ENCODE measurements at places on chromosomes 5 and 9.

DNA sequence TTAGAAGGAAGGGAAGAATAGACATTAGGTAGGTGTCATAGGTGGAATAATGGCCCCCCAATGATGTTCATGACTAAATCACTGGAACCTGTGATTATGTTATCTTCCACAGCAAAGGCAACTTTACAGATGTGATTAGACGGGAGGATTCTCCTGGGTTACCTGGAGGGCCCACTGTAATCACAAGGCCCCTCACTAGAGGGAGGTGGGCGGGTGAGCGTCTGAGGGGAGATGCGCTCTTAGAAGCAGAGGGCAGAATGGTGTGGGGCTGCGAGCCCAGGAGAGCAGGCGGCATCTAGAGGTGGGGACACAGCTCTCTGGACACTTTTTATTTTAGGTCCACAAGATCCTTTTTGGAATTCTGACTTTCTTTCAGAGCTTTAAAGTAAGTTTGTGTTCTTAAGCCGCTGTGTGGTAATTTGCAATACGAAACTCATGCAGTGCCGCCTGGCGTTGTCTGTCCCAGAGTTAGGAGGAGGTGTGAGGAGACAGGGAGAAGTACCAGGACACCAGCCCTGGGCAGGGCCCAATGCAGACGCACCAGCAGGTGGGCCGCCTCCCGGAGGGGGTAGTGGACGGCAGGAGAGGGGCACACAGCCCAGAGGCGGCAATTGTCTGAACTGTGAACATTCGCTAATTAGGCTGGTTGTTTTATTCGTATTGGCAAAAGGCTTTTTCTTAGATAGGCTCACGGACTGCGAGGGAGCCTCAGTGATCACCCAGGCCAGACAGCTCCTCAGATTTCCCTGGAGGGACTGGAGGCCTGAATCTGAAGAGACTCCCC, 51.1 kb upstream of the FANCC start:
- DNase-seq = no peak

DNA sequence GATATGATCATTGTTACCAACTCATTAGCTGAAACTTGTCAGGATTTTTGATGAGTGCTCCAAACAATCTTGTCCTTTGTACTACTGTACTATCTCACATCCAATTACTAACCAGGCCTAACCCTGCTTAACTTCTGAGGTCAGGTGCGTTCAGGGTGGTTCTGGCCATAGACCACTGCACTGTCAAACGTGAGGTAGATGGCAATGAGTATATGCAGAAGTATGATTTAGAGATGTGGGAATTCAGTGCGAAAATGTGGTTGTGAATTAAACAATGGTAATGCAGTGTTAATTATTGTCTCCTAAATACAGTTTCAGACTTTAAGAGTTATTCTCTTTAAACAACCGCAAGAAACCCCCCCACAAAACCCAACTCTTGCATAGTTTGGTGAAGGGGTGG, 86.5 kb downstream of the ANKRD55 start:
- DNase-seq = no peak

GRCh38 chr5:163347671-163348070, 89.7 kb upstream of the CCNG1 start:
- no peak for DNase-seq

DNA sequence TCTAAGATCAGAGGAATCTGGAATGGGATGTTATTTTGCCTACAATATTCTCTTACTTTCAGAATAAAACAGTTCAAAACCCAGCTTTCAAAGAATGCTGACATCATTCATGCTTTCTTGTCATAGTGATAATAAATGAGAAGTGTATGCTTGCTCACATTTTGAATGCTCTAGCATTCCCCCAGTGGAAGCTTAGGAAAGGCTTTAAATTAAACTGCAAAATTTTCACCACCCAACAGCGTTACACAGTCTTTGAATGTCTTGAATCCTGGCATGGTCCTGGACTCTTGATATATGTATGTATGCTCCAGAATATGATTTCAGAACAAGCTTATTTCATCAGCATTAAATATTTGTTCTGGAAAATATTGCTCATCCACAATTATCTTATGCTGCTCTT, 964.3 kb upstream of the NUDT12 start:
- DNase-seq = no peak

DNA sequence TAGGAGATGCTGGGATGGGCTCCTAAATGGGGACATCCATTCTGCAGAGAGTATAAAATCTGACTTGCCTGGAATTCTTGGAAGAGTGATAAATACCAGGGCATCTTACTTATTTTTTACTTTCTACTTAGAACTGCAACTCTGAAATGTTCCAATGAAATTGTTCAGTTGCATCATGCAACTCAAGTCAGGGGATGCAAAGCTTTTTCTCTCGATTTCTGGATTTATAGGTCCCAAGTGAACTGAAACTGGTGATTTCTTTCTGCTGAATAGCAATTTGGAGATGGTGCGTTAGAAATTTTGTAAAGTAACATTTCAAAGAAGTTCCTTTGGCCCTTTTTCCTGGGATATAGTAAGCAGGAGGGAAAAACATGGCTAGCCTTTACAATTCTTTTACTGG, 238.4 kb upstream of the CD180 start:
- DNase-seq = no peak

DNA sequence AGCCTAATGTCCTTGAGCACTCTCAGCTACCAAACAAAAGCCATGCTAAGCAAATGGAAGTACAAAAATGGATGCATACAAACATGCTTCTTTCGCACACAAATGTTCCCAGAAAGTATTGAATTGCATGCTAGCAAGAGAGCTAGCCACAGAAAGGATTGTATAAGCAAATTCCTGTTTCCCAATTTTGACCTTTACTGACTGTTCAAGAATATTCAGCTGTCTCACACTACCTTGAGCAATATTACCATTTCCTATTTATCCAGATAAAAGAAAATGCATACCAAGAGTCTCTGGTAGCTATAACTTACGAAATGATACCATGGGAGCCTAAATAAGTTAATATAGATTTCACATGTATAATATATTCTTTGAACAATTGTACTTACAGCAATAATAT, 264.6 kb downstream of the TMEM167A start:
- DNase-seq = no peak

DNA sequence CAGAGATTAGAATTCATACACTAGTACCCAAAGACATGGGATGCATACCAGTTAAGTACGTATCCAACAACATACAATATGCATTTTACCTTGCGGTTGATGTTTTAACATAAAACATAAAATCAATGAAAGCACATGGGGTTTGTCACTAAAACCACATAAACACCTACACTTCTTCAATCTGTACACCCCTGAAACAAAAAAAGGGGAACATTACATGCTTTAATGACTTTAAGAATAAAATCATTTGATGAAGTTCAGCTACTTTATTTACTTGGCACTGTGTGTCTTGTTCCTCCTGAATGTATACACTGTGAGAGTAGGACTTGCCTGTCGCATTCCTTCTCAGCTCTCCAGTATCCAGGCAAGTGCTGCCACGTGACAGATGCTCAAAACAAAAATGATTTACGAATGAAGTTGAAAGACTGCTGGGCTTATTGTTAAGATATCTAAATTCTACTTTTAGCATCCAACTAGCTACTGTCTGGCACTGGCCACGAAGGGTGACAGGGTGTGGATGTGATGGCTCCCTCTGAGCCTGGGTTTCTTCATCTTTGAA, 21.0 kb downstream of the TNFSF15 start:
- DNase-seq = no peak

DNA sequence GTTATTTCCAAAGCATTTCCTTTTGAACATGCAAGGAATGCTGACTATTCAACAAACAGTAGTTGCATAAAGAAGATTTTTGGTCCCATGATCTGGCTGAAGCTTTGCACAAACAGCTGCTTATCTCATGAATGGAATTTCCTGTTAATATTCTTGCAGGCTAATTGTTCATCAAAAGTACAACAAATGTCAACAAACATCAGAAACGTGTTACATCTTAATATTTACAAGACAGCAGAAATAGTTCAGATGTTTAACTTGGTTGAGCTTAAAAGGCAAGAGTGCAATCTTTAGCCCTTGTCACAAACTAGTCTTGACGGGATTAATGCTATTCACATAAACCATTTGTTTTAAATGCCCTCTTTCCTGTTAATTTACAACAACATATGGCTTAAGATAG, 47.9 kb upstream of the BASP1 start:
- DNase-seq = no peak

GRCh38 chr5:143041-143440, 48.3 kb upstream of the LRRC14B start:
- no peak for DNase-seq

DNA sequence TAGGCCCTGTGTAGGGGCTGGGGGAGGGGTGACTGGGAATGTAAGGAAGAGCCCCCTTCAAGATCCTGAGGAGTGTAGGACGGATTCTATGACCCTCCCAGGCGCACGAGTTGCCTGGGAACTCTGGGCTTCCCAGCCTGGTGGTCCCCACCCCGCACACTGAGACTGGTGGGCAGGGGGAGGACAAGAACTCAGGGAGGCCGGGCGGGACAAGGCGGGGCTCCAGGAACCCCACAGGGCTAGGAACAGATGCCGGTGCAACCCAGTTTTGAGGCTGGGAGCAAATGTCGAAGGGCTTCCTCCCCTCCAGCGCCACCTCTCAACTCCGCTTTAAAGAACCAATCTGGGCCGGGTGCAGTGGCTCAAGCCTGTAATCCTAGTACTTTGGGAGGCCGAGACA, 1.3 kb upstream of the VDAC1 start:
- no peak for DNase-seq

GRCh38 chr9:98989036-98990000, 45.6 kb downstream of the COL15A1 start:
- DNase-seq = peak; percentile 96

- DNase-seq = no peak
Observed at GRCh38 chr5:41371738-41372137, 138.7 kb downstream of the PLCXD3 start.

DNA sequence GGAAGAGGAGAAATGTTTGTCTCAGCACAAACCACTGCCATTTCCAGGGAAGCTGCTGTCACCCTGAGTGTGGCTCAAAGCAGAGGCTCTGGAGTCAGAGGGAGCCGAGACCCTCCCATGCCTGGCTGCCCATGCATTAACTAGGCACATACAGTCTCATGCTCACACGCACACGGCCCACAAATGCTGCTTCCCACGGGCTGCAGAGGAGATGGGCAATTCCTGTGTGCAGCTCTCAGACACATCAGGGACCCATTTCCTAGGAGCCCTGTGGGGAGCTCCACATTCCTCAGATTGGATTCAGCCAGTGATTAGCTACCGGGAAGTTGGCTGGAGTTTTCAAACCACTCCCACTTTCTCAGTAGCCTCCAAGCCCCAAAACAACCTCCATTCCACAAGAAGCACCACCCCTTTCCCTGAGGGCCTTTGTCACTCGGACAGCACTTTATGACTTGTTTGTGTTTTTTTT, 9.1 kb upstream of the PTGES start:
- no peak for DNase-seq

GRCh38 chr9:16143947-16144890, 591.4 kb downstream of the CCDC171 start:
- no peak for DNase-seq

DNA sequence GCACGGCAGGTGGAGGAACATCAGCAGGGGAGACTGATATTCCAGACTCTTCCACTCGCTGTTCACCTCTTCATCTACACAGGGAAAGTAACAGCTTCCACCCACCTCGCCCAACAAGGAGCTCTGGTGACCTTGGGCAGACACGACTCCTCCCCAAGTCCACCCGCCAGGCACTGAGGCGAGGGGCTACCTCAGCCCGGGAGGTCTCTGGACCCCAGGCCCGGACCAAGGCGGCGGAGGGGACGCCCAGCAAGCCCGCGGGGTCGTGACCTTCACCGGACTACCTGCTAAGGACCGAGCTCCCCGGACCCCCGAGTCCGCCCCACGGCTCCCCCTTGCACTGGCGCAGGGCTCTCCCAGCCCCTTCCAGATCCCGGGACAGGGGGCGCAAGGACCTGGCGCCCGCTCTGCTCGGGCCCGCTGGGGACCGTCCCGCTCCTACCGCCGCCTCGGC, 70.2 kb upstream of the LPCAT1 start:
- DNase-seq = no peak

DNA sequence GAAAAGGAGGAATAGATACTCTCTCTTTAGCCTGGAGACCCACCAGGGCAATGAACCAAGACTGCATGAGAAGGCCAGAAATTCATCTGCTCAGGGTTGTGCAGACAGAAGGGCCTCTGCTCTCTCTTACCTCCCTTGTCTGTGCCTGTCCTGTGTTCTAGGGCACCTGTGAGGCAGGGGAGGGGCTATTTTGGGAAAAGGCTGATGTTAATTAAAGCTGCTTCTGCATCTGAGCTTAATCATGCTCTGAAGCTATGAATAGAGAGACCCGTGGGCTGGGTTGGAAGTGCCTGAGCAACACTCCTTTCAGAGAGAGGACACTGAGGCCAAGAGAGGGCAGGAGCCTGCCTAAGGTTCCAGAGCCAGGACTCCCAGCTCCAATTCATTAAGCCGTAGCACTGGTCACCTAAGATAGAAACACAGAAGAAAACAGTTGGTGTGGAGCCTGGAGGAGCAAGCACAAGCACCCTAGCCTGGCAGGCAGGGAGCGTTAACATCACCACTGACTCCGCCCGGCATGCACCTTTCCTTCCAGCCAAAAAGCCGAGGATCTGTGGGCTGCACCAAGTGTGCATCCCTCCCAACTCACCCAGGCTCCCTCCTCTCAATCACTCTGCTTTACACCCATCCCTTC, 31.4 kb upstream of the STING1 start:
- no peak for DNase-seq

DNA sequence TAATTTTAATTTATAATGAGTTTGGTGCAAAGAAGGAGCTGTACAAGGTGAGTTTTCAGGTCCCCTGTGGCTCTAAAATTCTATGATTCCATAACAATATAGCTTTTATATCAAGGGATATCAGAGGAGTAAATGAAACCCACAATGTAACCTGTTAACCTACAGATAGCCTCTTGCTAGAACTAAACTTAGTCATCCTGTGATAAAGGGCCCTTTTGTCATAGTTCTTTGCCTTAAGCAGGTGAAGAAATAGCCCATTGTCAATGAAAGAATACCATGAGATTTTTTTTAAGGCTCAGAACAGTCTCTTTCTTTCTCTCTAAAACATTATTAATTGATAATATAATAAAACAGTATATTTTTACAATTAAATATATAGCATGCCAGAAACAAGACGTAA, 127.8 kb downstream of the NFIB start:
- DNase-seq = no peak

GRCh38 chr5:141686648-141687416, 4.8 kb upstream of the ARAP3 start:
- DNase-seq = no peak

DNA sequence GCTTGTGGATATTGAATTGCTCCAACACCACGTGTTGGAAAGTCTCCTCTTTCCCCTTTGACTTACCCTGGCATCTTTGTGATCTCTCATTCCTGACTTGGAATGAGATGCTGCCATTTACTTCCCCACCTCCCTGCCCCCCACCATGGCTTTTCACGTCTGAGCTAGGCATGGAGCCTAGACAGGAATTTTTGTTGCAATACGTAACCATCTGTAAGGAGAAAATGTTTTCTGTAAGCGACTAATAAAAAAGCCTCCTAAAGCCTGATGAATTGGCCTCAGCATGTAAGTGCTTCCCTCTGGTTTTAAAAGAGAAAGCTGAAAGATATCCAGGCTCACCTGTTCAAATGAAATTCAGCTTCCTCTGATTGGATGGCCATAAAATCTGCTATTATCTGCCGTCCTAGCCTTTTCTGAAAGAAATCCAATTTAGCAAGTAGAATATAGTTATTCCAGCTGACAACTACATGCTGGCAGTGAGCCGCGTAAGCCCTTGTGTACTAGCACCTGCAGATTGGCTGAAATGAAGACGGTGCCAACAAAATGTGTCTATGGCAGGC, 200.1 kb downstream of the NSG2 start:
- no peak for DNase-seq

- peak; percentile 70 for DNase-seq
Observed at GRCh38 chr9:114214181-114214580, 58.8 kb downstream of the COL27A1 start.

Data from right atrium auricular region (tissue), 2 donors.